ENCODE measurements at places on chromosomes 4 and X.

DNA sequence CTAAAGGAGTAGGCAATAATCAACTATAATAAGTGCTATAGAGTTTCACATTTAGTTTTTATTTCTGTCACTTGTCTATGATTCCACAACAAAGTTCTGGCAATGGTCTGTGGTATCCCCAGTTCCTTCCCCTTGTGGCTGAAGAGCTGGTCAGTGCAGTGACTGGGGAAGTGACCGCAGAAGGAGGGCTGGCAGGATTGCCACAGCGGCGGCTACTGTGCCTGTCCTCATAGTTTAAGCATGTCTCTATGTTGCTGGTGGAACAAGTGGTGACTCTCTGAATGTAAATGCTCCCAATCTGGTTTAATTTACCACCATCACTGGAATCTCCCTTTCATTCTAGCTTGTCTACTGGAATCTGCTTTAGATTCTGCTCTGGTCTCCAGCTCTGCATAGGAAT lies 170.6 kb upstream of the GK2 start:
- no peak for DNase-seq

DNA sequence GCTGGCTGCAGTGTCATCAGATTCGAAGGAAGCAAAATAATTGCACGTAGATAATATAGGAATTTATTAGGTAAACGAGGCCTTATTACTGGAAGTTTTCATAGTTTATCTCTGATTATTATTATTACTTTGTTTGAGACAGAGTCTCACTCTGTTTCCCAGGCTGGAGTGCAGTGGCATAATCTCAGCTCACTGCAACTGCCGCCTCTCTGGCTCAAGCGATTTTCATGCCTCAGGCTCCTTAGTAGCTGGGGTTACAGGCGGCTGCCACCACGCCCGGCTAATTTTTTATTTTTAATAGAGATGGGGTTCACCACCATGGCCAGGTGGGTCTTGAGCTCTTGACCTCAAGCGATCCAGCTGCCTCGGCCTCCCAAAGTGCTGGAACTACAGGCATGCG lies 12.5 kb downstream of the CLCN3 start:
- no peak for DNase-seq

GRCh38 chr4:44872246-44872645 lies 145.9 kb upstream of the GNPDA2 start:
- DNase-seq: no peak

DNA sequence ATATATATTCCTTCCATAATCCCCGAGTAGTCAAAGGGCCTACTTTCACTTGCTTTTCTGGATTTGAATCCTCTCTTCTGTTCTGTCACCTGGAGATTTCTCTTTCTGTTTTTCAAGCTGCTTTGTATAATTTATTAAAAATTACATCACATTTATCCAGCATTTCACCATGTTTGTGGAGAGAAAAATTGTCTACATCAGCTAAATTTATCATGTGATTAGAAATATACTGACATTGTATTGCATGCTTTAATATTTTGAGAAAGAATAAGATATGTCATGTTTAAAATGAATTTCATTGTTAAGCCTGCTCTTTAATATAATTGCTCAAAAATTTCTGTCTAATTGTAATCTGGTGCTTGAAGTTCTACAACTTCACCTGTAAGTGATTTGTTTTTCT lies 323.1 kb upstream of the DKK2 start:
- no peak for DNase-seq

DNA sequence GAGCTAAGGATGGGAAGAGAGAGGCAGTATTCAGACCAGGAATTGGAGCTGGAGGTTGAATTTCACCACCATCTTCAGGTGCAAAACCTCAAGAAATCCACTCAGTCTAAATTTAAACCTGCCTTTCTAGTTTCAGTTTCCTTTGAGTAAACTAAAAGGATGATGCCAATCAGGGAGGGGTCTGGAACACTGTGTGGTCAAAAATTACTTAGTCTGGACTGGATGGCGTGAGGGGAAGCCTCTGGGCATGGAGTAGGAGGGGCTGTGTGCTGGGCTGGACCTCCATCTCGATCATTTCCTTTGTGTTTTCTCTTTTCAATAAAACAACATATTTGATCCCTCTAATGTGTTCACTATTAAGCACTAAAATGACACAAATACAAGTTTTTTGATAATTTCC lies 120.1 kb downstream of the GC start:
- no peak for DNase-seq

Data from AG04449 (cell line).